ENCODE measurements at places on chromosomes 7 and 10.

DNA sequence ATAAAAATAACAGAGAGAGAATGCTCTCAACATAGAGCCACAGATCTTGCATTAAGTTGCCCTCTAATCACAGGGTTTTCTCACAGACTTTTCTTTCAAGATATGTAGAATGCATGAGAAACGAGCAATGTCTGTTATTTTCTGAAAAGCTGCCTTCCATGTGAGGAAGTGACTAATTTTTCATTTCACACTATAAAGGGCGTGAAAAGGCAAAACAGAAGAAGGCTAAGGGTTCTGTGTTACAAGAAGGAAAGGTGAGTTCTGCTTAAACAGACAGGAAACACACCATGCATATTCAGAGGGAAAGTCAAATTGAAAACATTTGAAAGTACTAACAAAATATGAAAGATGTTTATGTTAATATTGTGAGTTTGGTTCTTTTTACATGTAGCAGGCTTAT is 189.2 kb downstream of the SEMA3D start:
- no peak for DNase-seq

- no peak for DNase-seq
These were observed 117.4 kb upstream of the PFKP start for GRCh38 chr10:2949948-2950354.

DNA sequence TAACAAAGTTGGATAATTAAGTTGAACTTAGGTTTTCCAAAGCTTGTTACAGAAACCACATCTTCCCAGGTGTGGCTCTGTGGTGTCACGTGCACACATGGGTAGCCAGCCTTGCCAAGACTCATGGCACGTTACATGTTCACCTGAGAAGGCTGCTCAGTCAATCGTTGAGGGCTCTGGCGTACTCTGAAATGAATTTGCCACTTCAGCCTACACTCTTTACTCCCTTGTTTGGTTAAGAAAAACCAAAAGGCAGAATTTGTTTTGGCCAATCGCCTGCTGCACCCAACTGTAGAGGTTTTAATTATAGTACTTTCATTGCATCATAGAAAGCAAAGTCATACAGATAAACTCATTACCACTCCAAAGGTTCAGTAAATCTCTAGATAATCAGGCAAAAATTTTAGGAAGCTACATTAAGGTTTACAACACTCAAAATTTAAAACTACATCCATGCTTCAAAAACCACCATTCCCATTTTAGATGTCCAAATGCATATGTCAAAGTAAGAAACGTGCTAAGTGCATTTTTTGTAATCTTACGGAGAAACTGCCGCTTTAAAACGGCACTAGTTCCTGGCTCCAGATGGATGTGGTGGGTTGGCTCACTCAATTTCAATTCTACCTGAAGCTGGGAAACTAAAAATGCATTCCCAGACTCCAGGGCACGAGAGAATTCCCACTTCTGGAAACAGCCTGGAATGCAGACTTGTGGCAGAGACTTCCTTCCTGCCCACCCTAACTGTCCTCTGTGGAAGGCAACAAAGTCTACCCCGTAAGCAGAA is 88.4 kb downstream of the DIP2C start:
- DNase-seq, result no peak

GRCh38 chr10:48288661-48289060 is 14.2 kb upstream of the FRMPD2 start:
- no peak for DNase-seq

GRCh38 chr10:106957823-106958588 is 206.5 kb downstream of the SORCS1 start:
- DNase-seq, result no peak
